ENCODE measurements at places on chromosomes 6 and 20.

DNA sequence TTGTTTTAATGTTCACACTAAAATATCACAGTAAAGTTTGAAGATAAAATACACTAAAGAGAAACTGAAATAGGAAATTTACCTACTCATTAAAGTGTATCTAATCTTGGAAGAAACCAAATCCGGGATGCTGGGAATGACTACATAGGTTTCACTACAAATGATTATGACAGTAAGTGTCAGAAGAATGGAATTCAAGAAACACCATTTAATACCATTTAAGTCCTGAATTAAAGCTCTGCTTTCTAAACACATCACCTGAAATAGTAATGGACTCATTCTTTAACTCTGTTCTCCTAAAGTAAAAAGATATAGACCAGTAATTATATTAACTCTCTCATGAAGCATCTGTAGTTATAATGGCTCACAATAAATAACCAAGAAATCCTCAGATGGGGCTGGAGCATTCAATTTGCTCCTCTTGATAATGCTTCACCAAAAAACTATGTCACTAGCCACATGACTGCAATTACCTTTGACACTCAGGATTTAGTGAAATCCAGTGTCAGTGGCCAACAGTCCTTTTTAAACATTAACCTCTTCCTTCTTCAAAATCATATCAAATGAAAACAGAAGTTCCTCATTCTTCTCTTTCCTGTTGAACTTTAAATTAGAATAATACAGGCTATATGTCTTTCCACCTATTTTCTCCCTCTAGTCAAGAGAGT is 41.4 kb downstream of the MAP7 start:
- DNase-seq = no peak

DNA sequence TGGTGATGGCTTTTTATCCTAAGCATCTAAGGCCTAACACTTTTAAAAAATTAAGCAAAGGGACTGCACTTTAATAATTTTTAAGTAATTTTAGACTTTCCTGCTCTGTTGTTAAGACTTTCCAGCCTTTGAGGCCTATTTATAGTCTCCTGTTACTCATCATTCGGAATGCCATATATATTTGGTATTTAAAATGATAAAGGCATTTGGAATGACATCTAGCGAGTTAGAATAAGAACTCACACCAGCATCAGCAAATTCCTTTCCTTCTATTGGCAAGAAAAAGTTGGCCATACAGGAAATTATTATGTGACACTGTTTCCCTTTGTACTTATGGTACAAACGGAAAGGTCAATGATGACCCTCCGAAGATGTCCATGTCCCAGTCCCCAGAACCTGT is 88.1 kb upstream of the STMND1 start:
- no peak for DNase-seq

DNA sequence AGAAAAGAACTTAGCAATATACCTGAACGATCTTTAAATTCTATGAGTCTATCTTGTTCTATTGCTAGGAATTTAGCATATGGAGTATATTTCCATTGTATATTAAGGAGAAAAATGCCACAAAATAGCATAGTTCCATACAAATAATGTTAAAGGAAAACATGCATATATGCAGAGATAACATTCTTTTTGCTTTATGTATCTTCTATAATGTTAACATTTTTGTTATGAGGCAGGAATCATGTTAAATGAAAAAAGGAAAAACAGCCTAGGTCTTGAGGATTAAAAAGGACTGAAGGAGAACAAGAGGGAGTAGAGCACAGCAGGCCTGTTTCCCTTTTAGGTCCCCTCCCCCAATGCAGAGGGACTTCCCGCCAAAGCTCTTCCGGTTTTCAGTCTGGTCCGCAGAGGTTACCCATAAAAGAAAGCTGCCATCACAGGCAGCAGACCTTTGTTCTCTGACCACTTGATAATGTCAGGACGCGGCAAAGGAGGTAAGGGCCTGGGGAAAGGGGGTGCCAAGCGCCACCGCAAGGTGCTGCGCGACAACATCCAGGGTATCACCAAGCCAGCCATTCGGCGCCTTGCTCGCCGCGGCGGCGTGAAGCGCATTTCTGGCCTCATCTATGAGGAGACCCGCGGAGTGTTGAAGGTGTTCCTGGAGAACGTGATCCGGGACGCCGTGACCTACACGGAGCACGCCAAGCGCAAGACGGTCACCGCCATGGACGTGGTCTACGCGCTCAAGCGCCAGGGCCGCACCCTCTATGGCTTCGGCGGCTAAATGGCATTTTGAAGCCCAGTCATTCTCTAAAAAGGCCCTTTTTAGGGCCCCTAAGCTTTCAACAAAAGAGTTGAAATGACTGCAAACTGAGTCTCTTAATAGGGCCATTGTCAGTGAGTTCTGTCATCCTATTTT is 108.4 kb upstream of the PRSS16 start:
- no peak for DNase-seq

- DNase-seq = peak; percentile 15
These were observed 425.2 kb downstream of the CD83 start for GRCh38 chr6:14542670-14543366.

DNA sequence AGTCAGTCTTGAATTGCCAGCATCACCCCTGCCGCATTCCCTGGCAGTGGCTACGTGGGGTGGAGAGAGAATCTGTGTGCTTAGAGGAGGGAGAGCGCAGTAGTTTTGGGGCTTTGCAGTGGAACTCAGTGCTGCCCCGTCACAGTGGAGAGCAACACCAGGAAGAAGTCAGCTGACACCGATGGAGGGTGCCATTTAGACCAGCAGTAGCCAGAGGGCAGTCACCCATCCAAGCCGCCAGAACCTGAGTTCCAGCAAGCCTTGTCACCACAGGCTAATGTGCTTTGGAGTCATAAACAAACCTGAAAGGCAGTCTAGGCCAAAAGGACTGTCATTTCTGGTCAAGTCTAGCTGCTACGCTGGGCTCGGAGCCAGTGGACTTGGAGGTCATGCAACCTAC is 22.0 kb upstream of the PERP start:
- DNase-seq = no peak

DNA sequence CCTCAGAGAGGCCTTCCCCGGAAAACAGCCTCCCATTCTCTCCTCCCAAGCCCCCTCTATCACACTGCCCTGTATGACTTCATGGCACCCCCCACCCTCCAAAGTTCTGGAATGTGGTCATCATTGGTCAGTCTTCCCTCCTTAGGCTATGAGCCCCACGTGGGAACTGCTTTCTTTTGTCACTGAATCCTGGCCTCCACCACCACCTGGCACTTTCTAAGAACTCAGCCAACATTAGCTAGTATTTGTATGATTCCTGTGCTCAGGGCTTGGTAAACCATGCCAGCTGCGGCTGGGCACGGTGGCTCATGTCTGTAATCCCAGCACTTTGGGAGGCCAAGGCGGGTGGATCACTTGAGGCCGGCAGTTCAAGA is 8.4 kb upstream of the E2F1 start:
- no peak for DNase-seq

GRCh38 chr20:49482621-49483017 is at the start of gene KCNB1:
Gene KCNB1 (minus strand): TSS chr20:49482668. CDS start chr20:49482480, 188 bp downstream.
- no peak for DNase-seq

GRCh38 chr6:35007016-35007415 is 118.0 kb downstream of the ANKS1A start:
- DNase-seq = no peak

DNA sequence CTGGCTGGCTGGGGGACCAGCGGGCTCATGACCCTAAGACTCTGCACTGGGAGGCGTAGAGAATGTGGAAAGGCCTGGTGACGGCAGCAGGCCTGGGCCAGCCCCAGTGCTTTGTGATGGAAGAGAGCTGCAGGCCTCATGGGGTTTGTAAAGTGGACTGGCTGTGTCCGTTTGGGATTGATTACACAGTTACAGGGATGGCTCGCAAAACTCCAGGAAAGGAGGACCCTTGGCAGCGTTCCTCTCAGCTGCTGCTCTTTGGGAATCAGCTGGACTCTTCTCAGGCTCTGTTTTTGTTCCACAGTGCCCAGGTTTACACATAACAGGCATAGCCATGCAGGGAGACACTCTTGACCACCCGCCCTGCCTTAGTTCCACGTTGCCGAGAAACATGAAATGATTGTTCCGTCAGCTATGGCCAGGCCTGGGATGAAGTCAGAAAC is 89.0 kb downstream of the SLX4IP start:
- DNase-seq = peak; percentile 34

- DNase-seq = no peak
These were observed 37.9 kb upstream of the MAS1 start for GRCh38 chr6:159852877-159853276.

DNA sequence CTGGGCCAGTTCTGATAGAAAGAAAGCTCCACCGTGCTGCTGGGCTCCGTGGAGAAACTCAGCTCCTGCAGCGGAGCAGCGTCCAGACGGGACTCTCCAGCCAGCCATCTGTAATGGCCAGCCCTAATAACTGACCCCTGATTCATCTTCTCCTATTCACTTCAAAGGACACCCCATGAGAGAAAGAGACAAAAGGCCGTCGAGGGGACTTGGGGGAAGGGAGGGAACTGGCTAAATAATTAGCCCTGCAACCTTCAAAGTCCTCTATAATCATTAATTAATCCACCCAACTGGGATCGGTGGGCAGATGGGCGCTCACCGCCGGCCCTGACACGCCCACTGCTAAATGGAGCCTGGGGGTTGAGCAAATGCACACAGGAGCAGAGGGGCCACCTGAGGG is 512.4 kb downstream of the CD83 start:
- DNase-seq = no peak
